Umbilical cord (tissue), 2 donors: ENCODE measurements at places on chromosomes 5 and 9. TPM values are rescaled to one million over a fixed set of nuclear protein-coding genes. Genes with fewer than 3 reads are reported as not detected.

DNA sequence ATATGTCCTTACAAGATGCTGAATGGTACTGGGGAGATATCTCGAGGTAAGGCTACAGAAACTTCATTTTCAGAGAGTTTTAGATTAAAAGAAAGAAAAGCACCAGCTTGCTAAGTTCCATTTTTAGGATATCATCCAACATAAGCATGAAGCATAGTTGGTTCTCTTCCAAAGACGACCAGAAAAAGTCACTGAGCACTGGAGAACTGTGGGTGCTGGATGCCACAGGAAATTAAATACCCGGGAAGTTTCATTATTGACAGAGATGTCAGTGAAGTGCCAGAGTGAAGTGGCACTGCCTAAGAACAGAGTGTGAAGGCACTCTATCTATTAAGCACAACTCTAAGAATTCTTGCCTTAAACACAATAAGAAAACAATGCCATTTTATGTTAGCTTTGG, 76.8 kb downstream of the PIK3R1 start:
- DNase-seq, result peak; percentile 46

DNA sequence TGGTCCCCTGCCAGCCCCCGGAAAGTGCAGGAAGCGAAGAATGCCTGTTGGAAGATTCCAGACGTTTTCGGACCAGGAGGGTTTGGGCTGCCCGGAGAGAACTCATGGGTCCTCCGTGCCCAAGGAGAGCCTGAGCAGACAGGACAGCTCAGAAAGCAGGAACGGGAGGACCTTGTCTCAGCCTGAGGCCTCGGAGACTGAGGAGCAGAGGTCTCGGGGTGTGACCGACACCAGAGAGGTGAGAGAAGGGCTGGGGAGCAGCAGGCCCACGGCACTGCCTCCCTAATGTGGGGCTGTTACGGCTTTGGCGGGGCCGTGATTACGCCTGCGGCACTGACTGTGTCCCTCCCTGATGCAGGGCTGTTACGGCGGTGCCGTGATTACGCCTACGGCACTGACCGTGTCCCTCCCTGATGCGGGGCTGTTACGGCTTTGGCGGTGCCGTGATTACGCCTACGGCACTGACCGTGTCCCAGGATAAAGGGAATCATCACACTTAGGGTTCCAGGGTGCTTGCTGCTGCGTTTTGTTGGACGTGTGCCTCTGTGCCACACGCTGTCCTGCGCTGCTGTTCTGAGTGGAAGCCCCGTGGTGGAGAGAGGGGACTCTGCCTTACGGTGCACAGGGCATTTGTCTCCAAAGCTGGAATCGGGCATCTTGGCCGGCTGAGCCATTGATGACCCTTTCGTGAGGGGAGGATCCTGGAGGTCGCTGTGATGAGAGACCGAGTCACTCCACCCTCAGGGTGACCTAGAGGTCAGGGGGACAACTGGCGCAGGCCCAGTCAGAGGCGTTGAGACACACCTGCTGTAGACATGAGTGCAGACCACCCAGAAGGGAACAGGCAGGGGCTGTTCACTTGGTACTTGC, 25.7 kb downstream of the CEP72 start:
- DNase-seq, result no peak

DNA sequence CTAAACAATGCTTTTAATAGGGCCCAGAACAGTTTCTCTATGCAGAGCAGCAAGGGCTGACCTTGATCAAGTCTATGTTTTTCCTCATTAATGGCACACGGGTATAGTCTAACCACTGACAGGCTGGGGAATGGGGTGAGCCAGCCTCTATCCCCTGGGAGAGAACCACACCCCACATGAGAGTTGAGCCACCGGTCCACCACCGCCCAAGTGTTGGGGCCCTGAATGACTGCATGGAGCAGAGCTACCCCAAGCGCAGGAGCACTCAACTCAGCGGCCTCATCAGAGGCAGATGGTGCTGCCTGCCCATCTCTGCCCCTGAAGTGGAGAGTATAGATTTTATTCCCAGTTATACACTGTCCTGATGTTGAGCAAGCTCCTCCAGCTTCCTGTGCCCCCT, 247.9 kb upstream of the IRX1 start:
- DNase-seq, result no peak

DNA sequence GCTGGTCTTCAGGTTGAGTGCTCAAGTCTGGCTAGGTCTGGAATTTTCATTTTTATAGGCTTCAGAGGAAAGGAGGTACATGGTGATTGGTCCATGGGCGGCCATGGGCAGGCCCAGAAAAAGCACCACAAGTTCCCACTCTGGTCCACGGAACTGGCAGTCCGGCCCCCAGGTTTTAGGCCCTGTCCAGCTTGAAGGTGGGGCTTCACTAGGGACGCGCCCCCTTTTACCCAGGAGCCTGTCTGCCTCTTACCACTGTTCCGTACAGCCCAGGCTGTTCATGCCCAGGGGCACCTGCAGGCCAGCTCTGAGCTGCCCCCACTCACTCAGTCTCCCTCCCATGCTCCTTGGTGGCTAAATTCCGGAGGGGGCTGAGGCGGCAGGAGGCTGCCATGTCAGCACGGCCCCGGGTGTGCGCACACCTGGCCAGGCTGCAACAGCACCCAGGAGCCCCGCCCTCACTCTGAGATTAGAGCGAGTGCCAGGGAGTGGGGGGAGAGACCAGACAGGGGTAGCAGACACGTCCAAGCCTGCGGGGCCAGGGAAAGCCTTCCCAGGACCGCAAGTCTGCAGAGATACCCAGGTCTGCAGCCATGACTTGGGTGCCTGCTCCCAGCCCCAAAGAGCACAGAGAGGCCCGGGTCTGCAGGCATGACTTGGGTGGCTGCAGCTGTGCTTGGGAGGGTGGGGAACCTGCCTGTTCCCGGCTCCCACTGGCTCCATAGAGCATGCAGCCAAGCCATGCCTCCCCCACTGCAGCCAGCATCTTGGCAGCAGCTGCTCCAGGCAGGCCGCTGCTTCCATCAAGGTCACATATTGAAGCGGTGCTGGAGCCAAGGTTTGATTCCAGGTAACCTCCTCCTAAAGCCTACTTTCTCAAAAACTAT, 390.2 kb upstream of the SGCD start:
- DNase-seq, result no peak

- peak; percentile 73 for DNase-seq
Observed at GRCh38 chr5:32489791-32490562, 45.4 kb upstream of the ZFR start.

DNA sequence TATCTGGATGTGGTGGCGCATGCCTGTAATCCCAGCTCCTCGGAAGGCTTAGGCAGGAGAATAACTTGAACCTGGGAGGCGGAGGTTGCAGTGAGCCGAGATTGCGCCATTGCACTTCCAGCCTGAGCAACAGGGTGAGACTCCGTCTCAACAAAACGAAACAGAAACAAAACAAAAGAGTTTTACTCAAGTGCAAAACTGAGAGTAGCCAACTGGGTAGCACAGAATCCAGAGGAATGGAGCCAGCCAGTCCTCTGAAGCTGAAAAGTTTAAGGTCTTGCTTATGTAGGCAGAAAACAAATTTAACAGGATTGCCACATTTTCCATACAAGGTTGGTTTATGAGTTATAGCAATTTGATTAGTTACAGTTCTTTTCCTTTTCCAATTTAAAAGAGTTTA, 32.0 kb downstream of the SPIN1 start:
- DNase-seq, result no peak

DNA sequence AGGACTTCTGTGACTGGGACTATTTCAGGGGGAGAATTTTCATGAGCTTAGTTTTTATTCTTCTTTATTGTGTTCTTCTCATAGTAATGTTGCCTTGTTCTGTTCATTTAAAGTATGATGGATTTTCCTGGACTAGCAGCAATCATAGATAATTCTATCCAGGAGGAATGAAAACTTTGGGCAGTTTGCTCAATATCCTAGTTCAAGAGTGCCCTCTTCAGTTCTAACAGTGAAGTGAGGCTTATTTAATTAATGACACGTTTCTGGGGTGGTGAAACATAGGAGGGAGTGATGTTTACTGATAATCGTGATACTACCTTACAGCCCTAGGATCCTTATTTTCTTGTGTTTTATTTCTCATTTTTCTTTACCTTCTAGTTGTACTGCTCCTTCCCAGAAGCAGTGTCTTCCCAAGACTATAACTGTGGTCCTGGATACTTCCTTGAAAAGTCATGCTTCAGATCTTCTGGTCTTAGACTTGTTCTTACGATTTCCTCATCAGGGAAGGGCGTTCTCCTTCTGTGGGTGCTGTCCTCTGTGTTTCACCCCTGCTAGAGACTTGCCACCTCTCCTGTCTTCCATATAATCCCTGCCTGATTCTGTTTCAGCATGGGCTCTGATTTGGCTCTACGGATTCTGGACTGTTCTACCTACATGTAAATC, 57.4 kb downstream of the CFAP95 start:
- peak; percentile 22 for DNase-seq

DNA sequence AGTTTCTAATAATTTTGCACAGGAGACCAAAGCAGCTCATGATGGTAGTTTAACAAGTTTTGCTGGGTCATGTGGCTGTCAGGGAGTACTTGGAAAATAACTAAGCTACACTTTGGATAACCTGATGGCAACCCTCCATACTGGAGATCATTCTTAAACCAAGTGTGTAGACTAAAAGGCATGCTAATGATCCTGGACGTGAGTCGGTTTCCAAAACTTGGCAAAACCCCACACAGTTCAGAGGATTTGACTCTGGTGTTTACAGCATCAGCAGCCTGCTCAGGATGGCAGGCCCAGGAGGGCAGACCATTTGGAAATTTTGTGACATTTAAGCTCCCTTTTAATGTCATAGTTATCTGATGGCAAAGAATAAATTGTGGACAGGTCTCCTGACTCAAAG, 196.5 kb upstream of the EFNA5 start:
- DNase-seq, result no peak

- no peak for DNase-seq
Observed at GRCh38 chr5:15117688-15118087, 246.1 kb upstream of the ANKH start.

DNA sequence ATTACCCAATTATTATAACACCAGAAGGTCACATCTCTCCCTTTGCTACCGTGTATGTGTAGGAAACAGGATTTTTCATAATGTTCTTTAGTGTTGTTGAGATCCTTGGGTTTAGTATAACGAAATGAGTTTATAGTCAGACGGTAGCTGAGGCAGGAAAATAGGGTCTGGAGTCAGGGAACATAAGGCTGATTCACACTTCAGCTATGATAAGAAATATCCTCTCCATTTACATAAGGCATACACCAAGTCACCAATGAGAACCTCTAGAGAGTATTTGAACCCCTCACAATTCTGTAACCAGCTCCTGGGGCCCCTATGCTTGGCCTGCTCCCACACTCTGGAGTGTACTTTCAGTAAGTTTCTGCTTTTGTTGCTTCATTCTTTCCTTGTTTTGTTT, 58.9 kb upstream of the ANKH start:
- no peak for DNase-seq

- DNase-seq, result no peak
Observed at GRCh38 chr5:16418471-16418922, 47.1 kb downstream of the ZNF622 start.

GRCh38 chr5:121019734-121020133, 555.6 kb downstream of the PRR16 start:
- DNase-seq, result no peak

- DNase-seq, result peak; percentile 67
Observed at GRCh38 chr5:128630121-128630520, 92.1 kb upstream of the FBN2 start.

GRCh38 chr9:5971740-5972139, 43.7 kb downstream of the RANBP6 start:
- DNase-seq, result no peak

DNA sequence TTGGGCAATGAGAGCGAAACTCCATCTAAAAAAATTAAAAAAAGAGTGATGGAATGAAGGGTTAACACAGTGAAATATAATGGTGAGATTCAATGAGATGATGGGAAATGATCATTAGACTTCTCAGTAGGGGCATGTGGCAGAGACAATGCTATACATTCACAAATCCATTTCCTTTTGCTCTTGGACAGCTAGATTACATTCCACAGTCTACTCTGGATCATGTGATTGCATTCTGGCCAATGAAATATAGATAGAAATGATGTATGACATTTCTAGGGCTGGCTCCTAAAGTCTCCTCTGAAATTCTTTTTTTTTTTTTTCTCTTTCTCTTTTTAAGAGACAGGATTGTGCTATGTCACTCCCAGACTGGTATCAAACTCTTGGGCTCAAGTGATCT, 3.8 kb upstream of the GALT start:
- no peak for DNase-seq

DNA sequence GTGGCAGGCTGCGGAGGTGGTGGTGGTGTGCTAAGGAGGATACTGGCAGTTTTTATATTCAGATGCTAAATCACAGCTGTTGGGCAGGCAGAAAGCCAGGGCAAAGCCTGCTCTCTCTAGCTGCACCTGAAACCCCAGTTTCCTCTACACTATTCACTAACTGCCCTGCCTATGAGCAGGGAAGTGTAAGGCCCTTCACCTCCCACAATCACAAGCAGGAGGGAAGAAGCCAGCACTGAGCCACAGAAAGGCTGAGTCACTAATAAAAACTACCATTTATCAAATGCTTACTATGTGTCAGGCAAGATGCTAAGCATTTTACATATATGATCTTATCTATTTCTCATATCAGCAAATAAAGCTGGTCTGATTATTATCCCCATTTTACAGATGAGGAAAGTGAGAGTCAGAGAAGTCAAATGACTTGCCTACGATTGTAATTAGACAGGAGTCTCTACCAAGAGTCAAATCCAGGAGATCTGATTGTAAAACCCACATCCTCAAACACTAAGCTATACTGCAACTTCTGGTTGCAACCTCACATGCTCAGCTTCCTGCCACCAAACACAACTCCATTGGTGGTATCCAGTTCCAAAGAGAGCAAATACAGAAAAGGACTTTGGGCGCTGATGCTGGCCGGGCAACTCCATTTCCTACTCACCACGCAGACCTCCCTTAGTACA, 17.7 kb upstream of the IL6ST start:
- DNase-seq, result peak; percentile 29

- no peak for DNase-seq
Observed at GRCh38 chr5:41629897-41630296, 119.5 kb upstream of the PLCXD3 start.

DNA sequence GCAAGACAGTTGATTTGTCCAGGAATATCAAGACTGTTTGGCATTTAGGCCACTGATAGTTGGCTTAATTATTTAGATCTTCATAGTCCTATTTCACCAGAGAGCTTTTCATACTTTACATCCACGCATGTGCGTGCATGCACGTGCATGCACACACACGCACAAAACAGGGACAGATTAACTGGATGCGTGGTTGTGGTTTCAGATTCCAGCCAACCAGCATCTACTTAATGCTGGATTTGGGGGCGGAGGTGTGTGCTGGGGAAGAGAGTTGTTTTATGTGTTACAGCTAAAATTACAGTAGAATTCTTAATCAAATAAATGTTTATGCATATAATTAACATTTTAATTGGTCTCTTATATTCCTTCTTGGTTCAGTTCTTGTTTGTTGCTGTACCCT, 7.3 kb downstream of the RNF14 start:
- no peak for DNase-seq

DNA sequence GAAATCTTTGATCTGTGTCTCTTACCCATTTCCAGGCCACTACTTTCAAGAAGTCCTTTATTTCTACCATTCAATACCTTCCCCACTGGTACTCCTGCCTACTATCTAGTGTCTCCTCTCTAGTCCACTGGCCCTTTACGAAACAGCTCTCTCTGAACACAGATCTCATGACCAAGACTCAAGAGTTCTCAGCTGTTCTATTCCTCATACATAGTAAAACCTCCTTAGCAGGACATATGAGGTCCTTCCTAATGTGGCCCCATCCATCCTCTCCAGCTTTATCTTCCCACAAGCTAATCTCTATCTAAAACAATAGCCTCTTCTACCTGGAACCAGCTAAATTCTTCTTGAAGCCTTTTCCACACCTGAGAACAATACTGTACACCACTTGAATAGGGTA, 2.6 kb downstream of the TEX10 start:
- no peak for DNase-seq

ZFP2 gene
- 8.7 TPM for total RNA-seq

PTGDS gene
- total RNA-seq, result 49.6 TPM

FREM1 gene
- 24.6 TPM for total RNA-seq

CER1 gene
- total RNA-seq, result 3.9 TPM

PCDHA13 gene
- total RNA-seq, result 2.6 TPM
